Activated effector memory CD4-positive, alpha-beta T cell treated with anti-CD3 and anti-CD28 coated beads, Interleukin-2, amount 50 U/mL, for 16 hours (primary cell): ENCODE measurements at places on chromosomes 5 and 9.

- no peak for DNase-seq
Measured at GRCh38 chr9:112540800-112541199, 54.2 kb downstream of the KIAA1958 start.

GRCh38 chr5:45037927-45038326 lies 229.2 kb downstream of the MRPS30 start:
- no peak for DNase-seq

DNA sequence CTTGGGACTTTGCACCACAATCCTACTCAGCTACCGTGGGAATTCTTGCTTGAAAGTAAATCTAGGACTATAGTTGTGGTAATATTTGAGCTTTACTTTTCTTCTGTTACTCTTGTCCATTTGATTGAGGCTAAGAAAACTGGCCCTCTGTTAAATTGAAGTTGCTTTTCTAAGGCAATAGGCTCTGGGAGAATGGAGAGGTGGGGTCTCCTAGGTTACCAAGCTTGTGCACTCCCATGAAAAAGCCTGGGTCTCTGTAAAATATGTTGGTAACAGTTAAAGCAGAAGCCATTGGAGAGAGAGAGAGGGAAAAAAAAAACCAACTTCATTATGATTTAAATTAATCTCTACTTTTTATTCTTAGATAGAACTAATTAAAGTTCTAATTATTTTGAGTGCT lies 68.6 kb downstream of the RAI14 start:
- no peak for DNase-seq

- no peak for DNase-seq
Measured at GRCh38 chr9:20980832-20981455, 50.5 kb downstream of the HACD4 start.

DNA sequence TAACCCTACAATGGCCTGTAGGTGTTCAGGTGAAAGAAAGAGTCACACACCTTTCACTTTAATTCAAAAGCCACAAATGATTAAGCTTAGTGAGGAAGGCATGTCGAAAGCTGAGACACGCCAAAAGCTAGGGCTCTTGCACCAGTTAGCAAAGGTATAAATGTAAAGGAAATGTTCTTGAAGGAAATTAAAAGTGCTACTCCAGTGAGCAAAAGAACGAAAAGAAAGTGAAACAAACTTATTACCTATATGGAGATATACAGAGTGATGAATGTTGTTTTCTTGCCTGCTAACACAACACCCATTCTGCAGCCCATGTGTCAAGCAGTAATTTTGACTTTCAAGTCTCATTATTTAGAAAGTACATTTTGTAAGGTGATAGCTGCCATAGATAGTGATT lies 254.2 kb upstream of the SLC24A2 start:
- DNase-seq = no peak
